ENCODE measurements at places on chromosomes 6 and 20.

GRCh38 chr20:63836458-63837344 is 5.6 kb upstream of the ZBTB46 start:
- no peak for DNase-seq

GRCh38 chr6:2740581-2740980 is 10.1 kb downstream of the MYLK4 start:
- DNase-seq, result no peak

DNA sequence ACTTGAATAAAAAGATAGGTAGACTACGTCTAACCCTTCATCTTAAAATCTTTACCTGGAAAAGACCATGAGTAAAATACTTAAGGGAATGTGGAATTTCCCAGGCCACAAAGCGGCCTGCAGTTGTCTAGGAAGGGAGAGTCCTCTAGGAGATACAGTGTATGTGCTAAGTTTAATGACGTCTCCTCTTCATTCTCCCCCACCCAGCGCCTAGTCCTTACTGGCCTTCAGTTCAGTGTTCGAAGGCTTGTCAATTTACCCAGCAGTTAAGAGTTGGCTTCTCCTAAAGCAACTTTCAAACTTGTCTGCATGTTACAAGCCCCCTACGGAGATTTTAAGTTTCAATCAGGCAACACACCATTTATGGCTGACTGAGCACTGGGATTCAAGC is 35.2 kb downstream of the HFE start:
- DNase-seq, result peak; percentile 71

DNA sequence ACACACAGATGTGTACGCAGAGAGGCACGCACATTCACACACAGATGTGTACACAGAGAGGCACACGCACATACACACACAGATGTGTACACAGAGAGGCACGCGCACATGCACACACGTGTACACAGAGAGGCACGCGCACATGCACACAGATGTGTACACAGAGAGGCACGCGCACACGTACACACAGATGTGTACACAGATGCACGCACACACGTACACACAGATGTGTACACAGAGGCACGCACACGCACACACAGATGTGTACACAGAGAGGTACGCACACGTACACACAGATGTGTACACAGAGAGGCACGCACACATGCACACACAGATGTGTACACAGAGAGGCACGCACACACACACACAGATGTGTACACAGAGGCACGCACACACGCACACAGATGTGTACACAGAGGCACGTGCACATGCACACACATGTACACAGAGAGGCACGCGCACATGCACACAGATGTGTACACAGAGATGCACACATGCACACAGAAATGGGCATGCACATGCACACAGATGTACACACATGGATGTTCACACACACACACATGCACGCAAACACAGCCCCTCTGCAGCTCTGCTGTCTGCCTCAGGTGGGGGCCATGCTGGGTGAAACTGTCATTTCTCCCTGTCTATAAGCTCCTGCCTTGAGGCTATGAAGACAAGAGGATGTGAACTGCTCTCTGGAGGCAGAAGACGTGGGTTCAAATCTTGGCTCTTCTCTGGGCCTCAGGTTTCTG is 14.3 kb upstream of the MYT1 start:
- no peak for DNase-seq

GRCh38 chr6:155450240-155450581 is 5.4 kb downstream of the NOX3 start:
- no peak for DNase-seq

DNA sequence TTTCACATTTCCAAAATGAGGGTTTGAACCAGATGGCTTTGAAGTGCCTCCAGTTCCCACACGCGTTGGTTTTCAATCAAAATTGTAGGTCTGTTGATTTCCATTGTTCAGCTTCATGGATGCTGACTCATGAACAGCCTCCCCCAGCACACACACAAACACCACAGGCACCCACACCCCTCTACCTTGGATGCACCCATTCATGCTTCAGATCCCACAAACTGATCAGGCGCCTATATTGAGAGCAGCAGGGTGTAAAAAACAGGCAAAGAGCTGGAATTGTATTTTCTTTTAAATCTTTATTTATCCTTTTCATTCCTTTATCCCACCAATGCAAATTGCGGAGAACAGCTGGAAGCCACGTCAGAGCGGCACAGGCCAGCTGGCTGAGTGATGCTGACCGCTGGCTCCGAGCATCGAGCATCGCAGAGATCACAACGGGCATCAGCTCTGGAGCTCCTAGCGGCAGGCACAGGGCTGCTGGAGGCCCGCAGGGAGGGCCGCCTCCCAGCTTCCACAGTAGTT is 29.3 kb upstream of the TBC1D7 start:
- DNase-seq, result peak; percentile 55

DNA sequence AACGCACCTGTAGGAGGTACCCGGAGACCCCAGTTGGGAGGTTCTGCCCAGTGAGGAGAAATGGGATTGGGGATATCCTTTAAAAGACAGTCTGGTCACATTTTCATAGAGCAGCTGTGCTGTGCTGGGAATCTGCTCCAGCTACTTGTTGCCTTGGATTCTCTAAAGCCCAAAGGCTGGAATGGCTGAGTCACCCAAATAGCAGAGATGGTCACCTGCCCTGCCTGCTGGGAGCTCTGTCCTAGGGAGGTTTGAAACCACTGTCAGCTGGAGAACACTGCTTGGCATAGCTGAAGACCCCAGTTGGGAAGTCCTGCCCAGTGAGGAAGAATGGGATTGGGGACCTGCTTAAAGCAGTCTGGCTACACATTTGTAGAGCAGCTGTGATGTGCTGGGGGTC is 34.8 kb upstream of the TFB1M start:
- peak; percentile 62 for DNase-seq

GRCh38 chr6:41581381-41581991 is 35.3 kb downstream of the FOXP4 start:
- peak; percentile 100 for DNase-seq

GRCh38 chr20:49483696-49484123 is 1.2 kb upstream of the KCNB1 start:
- no peak for DNase-seq

DNA sequence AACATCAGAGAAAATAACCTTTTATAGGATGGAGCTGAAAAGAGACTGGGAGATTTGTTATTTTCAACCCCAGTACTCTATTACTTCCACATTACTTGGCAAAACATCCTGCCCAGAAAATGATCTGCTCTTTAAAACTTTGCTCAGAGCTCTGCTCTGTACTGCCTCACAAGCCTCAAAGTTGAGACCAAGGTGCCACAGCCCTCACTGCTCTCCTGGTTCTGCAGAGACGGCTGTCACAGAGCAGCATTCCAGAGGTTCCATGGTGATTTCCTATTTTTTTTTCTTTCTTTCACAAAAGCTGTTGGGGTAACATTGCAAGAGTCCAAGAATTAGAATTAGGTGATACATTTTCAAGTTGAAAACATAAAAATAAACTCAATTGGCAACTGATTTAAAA is 155.2 kb downstream of the UBE3D start:
- no peak for DNase-seq

- no peak for DNase-seq
These were observed 330.8 kb downstream of the BCKDHB start for GRCh38 chr6:80437221-80437620.

- DNase-seq, result no peak
These were observed 74.7 kb upstream of the TCF21 start for GRCh38 chr6:133814238-133814637.

DNA sequence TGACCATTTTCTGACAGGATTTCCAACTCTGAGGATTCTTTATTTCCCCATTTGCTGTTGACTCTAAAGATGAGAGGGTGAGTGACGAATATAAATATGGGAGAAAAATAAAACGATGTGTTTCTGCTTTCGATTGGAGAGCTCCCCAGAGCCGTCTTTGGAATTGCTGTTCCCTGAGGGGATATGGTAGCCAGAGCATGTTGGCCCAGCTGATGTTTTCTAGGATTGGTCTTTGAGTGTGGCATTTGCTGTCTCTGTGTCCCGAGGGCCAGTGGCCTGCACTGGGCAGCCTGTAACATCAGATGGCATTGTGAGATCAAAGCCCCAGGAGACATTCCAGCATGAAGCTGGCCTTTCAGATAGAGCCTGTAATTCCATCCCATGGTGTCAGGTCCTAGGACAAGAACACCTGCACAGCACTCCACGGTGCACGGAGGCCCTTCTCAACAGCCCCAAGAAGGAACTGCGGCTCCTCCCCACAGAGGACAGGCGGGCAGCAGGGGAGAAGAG is 26.7 kb downstream of the PKIG start:
- DNase-seq, result no peak

DNA sequence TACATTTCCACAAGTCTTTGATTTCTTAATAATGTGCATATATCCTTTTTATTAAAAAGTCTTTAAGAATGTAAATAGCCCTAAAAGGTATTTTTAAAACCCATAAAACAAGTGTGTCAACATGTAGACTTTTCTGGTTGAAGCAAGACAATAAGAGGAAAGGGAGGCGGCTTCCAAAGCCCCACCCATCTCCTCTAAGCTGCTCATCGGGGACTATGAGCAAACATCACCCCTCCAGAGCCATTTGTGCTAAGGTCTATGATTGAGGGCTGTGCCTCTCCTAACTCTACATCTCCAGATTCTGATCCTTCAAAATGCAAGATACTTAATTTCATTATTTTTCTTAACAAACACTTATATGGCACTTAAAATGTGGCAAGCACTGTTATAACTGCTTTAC is 2.5 kb upstream of the NAA20 start:
- DNase-seq, result no peak

- no peak for DNase-seq
These were observed 283.9 kb upstream of the SUPT3H start for GRCh38 chr6:45661661-45662060.

DNA sequence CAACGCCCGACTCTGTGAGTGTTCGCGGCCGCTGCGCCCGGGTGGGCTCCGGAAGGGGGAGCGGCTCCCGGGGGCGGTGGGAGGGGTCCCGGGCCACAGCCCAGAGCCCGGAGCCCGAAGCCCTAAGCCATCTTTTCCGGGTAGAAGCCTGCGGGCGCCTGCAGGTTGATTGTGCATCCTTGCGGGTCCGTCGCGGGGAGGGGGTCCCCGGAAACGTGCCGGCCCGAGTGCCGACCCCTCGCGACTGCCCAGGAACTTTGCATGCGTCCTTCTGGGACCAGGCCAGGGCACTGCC is 413 bp downstream of the PTPRA start:
- DNase-seq, result peak; percentile 60

- DNase-seq, result no peak
These were observed 269.9 kb upstream of the AGPAT4 start for GRCh38 chr6:161543684-161544309.

DNA sequence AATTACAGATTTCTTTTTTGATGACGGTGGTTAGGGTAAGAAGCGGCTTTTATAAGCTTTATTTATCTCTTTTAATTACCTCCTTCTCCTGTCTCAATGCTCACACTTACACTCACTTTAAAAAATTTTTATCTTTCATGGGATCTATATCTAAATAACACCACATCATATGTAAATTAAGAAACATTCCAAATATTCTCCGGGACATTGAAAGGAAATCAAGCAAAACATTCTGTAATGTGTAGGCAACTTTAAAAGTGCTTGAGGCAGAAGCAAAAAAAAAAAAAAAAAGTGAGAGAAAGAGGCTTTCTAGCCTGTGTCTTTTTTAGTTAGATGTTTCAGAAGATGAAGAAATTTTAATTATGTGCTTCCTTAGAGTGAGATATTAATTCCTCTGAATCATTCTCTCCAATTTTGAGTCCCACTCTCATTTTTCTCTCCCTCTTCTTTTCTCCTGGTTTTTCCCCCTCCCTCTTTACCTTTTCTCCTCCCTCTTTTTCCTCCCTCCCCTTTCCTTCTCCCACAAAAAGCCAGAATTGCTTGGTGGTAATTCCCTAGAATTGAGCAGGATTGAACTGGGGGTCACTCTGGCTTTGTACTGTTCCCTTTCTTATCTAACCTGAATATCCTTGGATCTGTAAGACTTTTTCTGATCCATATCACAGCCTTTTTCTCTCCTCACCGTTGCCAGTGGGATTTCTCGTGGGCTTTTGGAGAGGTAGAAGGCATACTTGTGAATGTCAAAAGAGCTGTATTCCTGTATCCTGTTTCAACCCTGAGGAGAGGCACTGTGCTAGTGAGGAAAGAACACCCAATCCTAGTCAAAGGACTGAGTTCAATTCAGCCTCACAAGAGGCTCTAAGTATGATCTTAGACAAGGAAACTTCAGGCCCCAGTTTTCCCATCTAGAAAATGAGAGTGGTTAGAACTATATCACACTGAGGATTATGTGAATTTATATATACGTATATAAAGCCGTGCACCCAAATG is 30.4 kb downstream of the KCNQ5 start:
- DNase-seq, result no peak

GRCh38 chr6:53244958-53245357 is 96.3 kb upstream of the GCM1 start:
- no peak for DNase-seq

DNA sequence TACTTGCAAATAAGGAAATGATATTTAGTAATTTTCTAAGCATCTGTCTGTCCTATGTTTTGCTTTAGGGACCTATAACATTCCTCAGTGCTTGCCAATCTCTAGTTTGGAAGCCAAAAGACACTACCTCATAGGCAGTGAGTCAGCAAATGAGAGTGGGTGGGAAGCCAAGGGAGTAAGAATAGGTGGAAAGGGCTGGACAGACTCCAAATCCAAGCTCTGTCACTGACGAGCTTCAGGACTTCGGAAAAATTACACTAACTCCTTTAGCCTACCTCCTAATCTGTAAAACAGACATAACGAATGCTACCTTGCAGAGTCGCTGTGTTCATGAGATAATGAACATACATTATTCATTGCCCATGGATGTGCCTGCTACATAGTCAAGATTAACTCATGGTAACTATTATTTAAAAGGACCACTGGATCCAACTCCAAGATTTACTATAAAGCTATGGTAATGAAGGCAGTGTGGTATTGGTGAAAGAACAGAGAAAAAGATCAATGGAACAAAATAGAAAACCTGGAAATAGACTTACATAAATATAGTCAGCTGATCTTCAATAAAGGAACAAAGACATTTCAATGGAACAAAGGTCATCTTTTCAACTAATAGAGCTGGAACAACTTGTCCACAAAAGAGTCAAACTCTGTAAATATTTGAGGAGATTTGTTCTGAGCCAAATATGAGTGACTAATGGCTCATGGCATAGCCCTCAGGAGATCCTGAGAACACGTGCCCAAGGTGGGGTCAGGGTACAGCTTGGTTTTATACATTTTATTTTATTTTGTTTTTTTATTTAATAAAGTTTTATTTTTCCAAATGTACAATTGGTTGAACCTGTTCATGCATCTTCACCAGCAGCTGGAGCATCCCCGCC is 64.1 kb downstream of the FAM50B start:
- DNase-seq, result peak; percentile 100

- no peak for DNase-seq
These were observed 347.1 kb downstream of the ZFAND3 start for GRCh38 chr6:38166411-38167240.

DNA sequence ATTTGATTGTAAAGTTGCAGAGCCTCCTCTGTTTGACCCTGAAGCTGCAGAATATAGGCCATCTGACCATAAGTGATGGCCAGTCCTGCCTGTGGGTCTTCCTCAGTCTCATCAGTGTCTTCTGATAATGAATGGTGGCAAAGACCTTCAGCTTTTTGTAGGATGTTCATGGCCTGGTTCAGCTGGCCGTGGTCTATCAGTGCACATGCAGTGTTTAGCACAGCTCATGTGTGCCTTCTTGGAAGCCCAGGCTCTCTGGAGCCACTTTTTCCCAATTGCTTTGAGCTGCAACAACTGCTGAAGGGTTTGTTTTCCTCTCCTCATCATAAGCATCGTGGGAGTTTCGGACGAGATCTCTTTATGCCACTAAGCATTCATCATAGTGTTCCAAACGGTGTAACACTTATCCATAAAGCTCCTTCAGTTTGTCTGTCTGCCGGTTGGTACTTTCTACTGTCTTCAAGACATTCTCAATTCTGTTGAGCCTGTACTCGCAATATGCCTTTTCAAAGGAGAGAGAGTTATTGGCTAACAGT is 70.1 kb upstream of the TULP4 start:
- no peak for DNase-seq
